ENCODE measurements at places on chromosomes 6 and 20.

- no peak for DNase-seq
Observed at GRCh38 chr6:106910999-106911949, 63.3 kb downstream of the CD24 start.

DNA sequence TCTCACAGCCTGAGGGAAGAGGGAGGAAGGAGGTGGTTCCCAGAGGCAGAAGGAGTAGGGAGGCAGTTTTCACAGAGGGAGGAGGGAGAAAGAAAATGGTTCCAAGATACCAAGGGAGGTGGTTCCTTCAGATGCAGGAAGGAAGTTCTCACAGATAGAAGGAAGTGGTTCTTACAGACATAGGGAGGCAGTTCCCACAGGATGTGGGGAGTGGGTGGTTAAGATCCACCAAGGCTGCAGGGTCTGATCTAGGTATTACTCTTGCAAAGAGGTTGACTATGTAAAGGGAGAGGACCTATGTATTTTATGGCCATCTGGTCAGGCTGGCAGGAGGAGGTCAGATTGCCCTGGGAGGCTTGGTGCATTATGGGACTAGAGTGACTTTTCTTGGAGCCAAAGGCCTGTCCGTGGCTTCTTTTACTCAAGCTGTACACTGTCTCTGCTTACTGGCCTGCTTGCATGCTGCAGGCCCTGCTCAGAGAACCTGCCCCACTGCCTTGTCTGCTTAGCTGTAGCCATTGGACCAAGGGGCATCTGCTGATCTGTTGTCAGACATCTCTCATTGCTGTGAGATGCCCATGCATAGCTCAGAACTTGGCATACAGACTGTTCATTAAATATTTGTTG is 283.7 kb downstream of the DHX35 start:
- no peak for DNase-seq

GRCh38 chr20:1735417-1736089 is 78.0 kb upstream of the SIRPG start:
- DNase-seq, result no peak

- DNase-seq, result no peak
Observed at GRCh38 chr20:25025091-25025861, 32.7 kb downstream of the ACSS1 start.

GRCh38 chr20:45373353-45374100 is 4.6 kb downstream of the TP53TG5 start:
- DNase-seq, result peak; percentile 85

GRCh38 chr6:85585741-85586140 is 7.9 kb downstream of the SNX14 start:
- DNase-seq, result no peak

- DNase-seq, result no peak
Observed at GRCh38 chr6:34099878-34100277, 46.0 kb downstream of the GRM4 start.

DNA sequence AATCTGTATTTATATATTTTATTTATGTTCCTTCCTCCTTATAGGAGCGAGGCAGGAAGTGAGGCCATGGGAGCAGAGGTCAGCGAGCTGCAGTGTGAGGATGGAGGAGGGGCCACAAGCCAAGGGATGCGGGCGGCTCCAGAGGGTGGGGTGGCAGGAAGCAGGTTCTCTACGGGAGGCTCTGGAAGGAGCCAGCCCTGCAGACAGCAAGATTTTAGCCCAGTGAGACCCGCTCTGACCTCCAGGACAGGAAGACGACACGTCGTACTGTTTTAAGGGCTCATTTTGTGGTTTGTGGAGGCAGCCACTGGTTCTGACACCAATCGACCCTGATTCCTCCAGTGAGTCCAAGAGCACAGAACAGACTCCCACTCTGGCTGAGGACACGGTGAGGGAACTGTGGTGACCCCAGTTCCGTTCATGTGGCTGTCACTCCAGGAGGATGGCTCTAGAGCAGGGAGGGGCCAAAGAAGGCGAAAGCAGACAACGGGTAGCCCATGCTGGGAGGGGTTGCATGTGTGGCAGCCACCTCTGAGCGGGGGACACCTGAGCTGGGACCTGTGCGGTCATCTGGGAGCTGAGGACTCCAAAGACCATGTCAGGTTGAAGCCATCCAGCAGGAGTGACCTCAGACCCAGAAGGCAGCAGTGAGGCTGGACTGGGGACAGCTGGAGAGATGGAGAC is 100.1 kb upstream of the BHLHE23 start:
- DNase-seq, result no peak

DNA sequence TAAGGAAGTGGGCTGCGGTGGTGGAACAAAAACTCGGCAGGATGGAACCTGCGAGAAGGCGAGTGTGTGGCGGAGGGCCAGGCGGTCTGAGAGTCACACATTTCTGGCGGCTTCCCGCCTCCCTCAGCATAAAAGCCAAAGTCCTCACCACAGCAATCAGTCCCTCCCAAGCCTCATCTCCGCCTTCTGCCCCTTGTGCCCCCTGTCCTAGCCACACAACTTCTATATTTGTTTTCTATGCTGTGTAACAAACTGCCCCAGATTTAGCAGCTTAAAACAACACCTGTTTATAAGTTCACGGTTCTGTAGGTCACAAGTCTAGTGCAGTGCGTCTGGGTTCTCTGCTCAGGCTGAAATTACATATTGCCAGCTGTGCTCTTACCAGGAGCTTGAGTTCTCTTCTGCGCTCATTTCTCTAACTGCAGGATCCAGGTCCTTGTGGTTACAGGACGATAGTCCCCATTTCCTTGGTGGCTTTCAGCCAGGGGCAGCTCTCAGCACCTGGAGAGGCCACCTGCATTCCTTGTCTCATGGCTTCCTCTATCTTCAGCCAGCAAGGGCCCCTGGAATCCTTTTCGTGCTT is 11.7 kb upstream of the SPO11 start:
- no peak for DNase-seq

DNA sequence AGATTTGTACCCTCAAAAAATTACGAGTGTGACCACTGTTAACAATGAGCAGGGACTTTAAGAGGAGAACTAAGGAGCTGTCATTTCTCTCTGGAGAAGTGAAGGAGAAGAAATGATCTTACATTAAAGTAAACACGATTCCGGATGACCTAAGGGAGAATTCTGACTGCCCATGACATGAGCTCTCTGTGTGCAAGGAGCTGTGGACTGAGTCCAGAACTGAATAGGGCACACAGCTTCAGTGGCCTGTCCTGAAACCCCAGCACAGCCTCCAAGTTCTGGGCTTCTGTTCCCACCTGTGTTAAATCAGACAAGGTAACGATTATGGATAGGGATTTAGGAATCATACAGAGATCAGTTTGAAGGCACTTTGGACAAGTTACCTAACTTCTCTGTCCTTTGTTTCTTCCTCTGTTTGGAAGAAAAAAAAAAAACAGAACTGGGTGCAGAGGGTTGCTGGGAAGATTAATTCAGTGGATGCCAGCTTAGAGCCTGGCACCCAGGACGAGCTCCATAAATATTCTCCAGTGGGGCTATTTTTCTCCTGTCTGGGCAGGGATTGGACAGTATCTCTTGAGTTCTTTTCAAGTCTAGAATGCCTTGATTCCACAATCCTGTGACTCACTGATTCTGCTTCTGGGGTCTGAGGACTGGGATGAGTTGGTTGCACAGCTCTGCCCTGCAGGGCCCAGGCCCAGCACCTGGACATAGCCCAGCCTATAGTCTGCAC is 65.7 kb downstream of the MRPL14 start:
- DNase-seq, result no peak

DNA sequence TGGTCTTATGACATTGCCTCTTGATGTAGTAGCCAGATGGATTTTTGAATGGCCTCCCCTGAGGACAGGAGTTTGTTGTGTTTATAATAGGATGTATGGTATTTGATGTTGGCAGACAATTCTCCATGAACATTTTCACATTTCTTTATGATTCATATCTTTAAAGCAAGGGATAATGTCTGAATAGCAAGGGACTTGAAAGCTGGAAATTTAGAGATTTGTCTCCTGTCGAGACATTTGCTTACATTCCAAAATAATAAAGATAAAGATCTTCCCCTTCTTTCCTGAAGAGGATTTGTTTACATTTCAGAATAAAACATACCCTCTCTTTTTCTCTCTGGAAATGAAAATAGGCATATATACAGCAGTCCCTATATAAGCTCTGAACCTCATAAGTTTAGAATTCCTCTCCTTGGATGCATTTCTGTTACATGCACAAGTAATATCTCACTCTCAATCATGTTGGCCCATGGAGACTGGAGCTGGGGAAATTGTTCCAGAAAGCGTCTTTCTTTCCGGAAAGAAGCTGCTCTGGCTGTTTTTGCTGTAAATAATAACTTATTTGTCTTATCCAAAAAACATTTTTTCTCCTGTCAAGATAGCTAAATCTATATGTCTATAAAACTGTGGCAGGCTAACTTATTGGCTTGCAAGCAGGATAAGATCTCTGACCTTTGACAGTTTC is 42.5 kb upstream of the ASCC3 start:
- DNase-seq, result no peak

DNA sequence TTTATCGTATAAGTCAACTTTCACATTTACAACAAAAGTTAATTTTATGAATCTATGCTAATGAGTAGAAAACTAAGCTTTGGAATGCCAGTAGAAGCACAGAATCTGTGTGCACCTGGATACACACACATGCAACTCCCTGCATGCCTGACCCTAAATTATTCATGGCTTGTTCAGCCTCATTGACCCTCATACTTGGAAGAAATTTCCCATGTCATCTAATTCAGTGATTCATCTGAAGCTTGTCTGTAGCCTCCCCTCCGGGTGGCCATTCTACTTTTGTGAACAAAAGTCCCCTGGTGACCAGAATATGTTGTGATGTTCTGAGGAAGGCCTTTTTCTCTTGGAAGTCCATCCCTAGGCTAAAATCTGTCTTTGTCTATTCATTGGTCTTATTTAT is 1078.4 kb downstream of the KIF16B start:
- DNase-seq, result no peak

- DNase-seq, result no peak
Observed at GRCh38 chr6:92243315-92243714, 1176.0 kb downstream of the EPHA7 start.

DNA sequence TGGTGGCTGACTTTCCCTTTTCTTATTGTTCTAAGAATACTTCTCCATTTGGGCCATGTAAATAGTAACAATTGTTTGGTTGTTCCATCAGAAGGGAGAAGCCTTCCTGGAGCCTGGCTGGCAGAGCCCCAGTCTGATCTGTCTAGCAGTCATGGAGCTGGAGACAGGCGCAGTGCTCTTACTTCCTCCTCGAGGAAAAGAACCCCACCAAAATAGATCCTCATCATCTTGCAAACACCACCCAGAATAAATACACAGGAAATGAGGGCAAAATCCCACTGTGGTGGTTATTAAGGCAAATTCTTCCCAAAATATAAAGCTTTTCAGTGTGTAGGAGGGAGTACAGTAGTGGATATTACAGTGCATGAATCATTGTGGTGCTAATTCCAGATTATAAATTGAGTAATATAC is 195.1 kb upstream of the SGK1 start:
- no peak for DNase-seq

DNA sequence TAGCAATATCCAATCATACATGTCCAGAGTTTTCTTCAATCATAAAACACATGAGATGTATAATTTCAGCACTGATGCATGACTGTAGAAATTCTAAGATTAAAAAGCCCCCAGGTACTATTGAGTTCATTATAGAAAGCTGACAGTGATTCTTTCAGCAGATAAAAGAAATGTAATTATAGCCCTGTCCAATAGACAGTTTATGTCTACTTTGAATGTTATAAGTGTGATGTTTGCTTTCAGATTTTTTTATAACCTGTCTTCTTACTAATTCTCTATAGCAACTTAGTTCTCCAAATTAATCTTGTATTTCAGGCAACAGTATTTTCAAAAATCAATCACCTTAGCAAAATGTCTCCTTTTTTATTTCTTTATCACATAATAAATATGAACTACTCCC is 13.5 kb upstream of the FKBP1C start:
- DNase-seq, result no peak

DNA sequence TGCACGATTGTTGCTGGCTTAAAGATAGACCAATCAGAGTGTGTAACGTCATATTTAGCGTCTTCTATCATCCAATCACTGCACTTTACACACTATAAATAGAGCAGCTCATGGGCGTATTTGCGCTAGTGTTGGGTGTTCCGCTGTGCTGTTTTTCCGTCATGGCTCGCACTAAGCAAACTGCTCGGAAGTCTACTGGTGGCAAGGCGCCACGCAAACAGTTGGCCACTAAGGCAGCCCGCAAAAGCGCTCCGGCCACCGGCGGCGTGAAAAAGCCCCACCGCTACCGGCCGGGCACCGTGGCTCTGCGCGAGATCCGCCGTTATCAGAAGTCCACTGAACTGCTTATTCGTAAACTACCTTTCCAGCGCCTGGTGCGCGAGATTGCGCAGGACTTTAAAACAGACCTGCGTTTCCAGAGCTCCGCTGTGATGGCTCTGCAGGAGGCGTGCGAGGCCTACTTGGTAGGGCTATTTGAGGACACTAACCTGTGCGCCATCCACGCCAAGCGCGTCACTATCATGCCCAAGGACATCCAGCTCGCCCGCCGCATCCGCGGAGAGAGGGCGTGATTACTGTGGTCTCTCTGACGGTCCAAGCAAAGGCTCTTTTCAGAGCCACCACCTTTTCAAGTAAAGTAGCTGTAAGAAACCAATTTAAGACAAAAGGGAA is 57.9 kb downstream of the TRIM38 start:
- peak; percentile 63 for DNase-seq

DNA sequence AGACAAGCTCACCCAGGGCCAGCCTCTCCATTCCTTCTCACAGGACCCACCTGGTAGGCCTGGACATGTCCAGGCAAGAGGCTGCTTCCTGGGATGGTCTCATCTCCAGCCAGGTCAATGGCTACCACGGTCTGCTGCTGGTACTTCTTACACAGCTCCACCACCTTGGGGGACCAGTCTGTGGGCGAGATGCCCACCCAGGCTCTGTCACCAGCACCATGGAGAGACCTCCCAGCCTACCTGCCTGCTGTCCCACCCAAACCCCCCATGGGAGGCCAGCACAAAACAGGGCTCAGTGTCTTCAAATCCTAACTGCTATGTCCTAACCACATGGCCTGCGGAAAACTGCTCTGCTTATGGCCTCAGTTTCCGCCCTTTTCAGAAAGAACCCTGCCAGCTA is 27.3 kb downstream of the ADA start:
- DNase-seq, result no peak

Measured in stimulated activated CD8-positive, alpha-beta memory T cell treated with anti-CD3 and anti-CD28 coated beads, Interleukin-12 subunit alpha, Interleukin-12 subunit beta, amount 100 ng/mL, for 1 hour (primary cell).